ENCODE measurements at places on chromosomes 11 and 22.

DNA sequence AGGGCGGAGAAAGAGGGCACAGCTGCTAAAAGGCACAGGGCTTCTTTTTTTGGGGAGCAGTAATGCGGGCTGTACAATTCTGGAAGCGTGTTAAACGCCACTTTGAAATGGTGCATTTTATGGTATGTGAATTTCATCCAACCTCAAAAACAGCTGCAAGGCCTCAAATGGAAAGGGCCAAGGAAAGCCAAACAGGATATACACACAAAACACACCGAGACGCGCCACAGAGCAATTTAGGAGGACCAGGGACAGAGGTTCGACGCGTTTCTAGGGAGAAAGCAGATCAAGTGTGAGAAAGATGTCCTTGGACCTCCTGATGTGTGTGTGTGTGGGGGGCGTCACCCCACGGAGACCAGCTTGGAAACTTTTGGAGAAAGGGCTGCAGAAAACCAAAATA is 31.1 kb downstream of the TSPAN4 start:
- DNase-seq = no peak

DNA sequence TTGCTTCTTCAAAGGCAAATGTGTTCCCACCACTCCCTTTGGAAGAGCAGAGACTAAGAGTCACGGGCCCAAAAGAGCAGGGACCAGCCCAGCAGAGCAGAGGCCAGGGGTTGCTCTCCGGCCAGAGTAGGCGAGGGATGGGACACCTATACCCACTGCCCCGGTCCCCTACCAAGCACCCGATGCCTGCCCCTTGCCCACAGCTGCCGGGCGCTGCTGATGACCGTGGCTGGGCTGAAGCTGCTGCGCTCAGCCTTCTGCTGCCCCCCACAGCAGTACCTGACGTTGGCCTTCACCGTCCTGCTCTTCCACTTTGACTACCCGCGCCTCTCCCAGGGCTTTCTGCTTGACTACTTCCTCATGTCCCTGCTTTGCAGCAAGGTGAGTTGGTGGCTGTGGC is 10.7 kb upstream of the SIPA1 start:
- no peak for DNase-seq

GRCh38 chr22:40094485-40094884 is 83.2 kb upstream of the TNRC6B start:
- no peak for DNase-seq

DNA sequence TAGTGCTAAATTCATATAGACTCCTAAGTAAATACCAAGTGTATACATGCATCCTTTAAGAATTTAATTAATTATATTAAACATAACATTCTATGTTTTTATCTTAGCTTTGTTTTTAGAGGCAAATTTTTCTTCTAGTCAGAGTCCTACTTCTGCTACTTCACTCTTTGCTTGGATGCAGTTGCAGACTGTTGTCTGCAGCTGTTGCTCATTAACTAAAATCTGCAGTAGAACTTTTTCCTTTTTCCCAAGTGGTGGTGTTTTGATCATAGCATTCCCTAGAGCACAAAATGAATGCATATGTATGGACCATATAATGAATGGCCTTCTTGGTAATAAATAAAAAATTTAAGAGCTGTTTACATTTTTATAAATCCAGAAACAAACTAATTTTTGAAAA is 198.3 kb downstream of the CASP12 start:
- no peak for DNase-seq

- DNase-seq = no peak
Measured at GRCh38 chr11:112361396-112361795, 100.7 kb upstream of the PLET1 start.

GRCh38 chr22:32622004-32622743 is 147.6 kb downstream of the FBXO7 start:
- DNase-seq = peak; percentile 33

DNA sequence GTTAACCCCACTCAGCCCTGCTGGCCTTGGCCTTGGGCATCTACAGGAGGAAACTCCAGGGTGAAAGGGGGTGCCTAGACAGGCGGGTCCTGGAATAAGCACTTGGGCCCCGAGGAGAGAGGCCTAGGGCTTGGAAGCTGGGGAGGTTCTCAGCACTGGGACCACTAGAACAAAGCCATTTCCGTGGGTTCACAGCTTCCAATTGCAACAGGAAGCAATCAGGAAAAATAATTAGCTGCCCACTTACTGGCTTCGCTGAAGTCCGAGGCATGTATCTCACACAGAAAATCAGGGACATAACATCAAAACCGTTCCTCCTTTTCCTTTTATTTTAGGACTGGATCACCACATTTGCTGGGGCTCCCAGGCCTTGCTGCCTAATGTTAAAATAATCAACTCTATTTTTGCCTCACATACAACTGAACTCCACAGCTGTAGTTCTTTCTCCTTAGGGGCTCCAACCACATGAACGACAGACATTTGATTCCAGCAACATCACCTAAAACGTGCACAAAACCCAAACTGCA is 161.1 kb upstream of the GRK3 start:
- DNase-seq = no peak

- DNase-seq = peak; percentile 76
Measured at GRCh38 chr11:60831501-60832079, 10.3 kb upstream of the CCDC86 start.

DNA sequence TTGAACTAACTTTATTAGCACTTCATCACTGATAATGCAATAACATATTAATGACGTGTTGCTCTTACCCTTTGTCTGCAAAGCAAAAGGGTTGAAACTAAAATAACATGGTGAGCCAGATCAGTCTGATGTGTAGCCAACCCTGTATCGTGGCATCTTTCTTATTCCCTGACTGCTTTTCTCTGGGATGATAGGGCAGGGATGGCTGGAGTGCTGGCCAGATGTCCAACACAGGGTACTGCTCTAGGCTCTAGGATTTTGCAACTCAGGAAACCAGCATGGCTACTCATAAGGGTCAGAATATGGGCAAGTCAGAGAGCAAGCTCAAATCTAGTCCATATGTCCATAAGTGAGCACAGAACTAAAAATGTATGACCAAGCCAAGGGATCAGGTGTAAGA is 129.1 kb downstream of the SLC17A6 start:
- no peak for DNase-seq

- no peak for DNase-seq
Measured at GRCh38 chr11:101584655-101585054, 848 bp upstream of the TRPC6 start.

DNA sequence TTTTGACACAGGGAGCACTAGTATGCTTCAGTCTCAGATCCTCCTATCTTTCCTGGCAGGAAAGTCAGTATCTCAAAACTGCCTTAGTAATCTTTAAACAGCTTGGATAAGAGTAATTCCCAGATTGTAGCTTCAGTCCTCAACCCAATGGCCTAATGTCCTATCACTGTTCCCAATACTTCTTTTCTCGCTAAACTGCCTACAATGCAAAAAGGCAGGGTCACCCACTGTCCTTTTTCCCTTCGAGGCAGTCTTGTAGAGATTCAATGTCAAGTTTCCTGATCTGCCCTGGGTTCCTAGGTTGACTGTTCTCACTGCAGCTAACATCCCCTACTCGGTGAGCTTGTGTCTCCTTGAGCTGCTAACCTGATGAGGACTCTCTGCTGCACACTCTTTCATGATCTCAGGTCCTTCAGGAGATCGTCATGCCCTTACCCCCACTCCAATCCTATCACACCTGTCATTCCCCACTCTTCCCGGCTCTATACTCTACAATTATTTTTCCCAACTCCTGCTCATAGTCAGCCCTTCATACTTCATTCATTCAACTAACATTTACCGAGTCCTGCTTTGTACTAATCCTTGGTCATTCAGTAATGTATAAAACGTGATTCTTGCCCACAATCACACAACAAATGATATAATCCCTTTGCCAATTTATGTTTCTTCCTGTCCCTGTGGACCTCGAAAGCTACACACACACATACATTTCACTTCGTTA is 904 bp downstream of the C2CD3 start:
- no peak for DNase-seq
